ENCODE measurements at places on chromosomes 1 and 21. TPM values are rescaled to one million over a fixed set of nuclear protein-coding genes. Genes with fewer than 3 reads are reported as not detected.
A peak's percentile ranks its signal among the peaks of the same experiment; 100 is the strongest.

- no peak for DNase-seq
Measured at GRCh38 chr1:206512058-206512850, 4.9 kb downstream of the RASSF5 start.

Gene CYP4A22
- not detected for total RNA-seq

DNA sequence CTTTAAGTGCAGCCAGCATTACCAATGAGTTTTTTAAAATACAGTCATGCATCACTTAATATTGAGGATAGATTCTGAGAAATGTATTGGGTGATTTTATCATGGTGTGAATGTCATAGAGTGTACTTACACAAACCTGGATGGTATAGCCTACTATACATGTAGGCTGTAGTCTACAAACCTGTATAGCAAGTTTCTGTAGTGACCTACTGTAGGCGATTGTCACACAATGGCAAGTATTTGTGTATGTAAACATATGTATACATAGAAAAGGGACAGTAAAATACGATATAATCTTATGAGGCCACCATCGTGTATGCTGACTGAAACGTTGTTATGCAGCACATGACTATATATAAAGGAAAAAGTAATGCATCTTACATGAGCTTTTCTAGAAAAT lies 48.2 kb downstream of the RPE65 start:
- no peak for DNase-seq

- no peak for DNase-seq
Measured at GRCh38 chr1:88877382-88877825, 14.0 kb downstream of the GTF2B start.

- no peak for DNase-seq
Measured at GRCh38 chr1:99965646-99966375, 4.0 kb upstream of the SLC35A3 start.

Gene CFHR2
- not detected for total RNA-seq

Gene ENAH
- not detected for total RNA-seq

GRCh38 chr1:234476172-234476571 lies 2.8 kb downstream of the TARBP1 start:
- no peak for DNase-seq

DNA sequence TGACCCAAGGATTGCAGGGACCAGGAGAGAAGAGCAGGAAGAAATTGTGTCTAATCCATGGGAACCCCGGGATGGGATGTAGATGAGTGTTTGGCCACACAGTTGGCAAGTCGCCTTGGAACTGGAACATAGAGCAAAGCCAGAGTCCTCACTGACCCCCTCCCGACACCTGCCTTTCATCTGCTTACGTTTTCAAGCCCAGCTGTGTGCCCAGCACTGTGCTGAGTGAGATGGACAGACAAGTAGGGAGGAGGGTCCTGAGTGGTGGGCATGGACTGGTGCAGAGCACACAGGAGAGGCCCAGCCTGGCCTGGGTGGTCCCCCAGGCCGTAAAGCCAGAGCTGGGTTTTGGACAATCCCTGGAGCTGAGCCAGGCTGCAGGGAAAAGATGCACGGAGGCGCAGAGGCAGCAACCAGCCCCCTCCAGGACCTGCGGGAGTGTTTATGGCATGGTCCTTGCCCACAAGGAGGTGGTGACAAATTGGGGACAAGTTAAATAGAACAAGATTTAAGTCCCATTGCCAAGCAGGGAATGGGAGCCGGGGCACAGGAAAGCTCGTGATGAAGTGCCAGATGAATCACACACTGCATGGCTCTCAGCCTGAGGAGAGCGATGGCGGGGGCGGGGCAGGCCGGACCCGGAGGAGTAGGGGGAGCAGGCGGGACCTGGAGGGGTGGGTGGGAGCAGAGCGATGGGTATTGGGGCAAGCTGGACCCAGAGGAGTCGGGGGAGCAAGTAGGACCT lies 157.8 kb upstream of the VAMP3 start:
- peak; percentile 2 for DNase-seq

- no peak for DNase-seq
Measured at GRCh38 chr1:119286587-119287181, 81.9 kb upstream of the HAO2 start.

DNA sequence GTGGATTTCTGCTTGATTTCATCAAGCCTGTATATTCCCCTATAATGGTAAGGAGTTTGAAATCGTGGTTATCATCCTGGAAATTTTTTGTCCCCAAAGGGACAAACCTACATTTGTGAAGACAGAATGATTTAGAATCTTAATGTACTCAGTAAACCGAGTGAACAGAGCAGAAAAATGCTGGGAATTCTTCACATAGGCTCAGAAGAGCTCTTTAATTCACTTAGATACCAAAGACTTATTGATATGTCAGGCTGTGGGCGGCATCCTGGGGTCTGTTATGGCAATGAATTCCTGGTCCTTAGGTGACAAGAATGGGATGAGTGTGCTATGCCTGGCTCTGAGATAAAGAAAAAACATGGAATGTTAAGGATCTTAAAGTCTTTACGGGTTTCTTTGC lies 74.9 kb downstream of the ROR1 start:
- DNase-seq: no peak

GRCh38 chr1:208510192-208510952 lies 266.2 kb upstream of the PLXNA2 start:
- no peak for DNase-seq

Gene VANGL2
- total RNA-seq: 0.06 TPM

DNA sequence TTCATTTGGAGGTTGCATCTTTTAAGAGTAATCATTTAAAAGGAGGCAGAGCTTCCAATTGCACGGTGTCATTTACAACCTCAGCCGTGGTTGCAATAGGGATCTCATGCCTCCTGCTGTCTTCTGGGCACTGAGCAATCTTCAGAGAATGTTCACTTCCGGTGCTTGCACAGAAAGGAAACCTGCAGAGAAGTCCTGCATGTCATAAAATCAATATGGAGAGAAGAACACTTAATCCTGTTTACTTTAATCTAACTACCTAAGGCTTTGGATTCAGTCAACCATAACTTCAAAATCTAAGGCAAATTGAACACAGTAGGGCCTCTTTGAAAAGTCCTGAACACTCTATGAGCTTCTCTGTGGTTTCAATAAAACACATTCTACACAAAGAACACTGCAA lies 11.3 kb upstream of the MAP10 start:
- no peak for DNase-seq

Gene FNDC10
- total RNA-seq: 4.4 TPM

DNA sequence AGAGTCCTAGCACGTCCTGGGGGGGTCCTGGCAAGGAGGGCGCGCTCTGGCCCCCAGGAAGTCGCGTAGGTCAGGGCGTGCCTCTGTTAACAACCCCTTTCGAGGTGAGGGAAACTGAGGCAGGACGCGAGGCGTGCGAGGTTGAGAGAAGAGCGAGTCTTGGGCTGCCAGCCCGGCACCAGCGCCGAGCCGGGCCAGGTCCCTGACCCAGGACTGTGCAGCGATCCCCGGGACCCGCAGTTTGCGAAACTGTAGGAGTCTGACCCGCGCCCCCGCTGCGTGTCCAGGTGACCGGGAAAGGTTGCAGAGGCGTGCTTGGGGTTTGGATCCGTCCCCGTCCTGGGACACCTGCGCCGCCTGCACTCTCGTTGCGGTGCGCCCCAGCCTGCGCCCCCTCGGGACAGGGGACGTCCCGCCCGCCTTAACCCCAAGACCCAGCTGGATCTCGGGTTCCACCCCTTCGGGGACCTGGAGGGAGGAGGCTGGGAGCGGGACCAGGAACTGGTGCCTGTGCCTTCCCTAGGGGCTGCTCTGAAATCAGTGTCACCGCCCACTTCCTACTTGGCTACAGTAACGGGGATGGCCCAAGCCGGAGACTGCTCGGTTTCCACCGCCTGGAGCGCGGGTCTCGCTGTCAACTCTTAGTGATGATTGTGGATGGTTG lies 493 bp downstream of the DISC1 start:
- DNase-seq: peak; percentile 64

DNA sequence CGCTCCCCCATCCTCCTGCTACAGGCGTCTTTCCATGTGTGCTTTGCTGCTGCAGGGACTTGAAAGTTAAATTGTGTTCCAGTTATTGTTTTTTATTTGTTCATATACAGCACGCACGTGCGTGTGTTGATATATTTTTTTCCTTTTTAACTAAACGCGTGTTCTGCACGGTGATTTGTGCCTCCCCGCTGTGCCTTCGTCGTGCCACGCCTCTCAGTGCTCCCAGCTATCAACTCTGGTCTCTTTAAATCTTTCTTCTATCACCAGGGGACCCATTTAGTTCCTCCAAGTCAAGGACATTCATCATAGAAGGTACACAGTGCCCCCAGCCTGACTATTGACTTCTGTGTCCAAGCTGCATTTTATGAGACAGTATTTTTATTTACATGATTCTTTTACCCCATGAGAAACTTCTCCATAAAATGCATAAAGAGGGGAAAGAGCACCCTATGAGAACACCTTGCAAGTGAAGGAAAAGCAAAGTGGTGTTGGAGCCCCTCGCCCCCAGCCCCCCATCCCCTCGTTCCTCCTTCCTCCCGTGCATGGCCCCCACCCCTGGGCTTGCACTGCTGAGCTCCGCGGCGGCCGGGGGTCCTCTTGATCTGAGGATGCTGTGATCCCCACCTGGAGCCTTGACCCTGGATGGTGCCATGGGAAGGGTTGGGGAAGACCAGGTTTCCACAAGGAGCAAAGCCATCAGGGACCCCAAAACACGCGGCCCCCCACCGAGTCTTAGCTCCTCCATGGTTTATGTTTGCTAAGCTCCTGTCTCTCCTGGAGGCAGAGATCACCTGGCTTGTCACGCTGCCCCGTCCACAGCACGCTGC lies 45.5 kb downstream of the KCNAB2 start:
- no peak for DNase-seq

GRCh38 chr21:36759348-36760083 lies 60.6 kb downstream of the SIM2 start:
- DNase-seq: no peak

Gene NBPF14
- 16.8 TPM for total RNA-seq

- DNase-seq: peak; percentile 56
Measured at GRCh38 chr1:156160743-156161171, 7.4 kb downstream of the SEMA4A start.

GRCh38 chr21:46119144-46119636 lies 21.3 kb downstream of the COL6A2 start:
- DNase-seq: peak; percentile 20

GRCh38 chr21:46441961-46442498 lies 16.7 kb upstream of the DIP2A start:
- DNase-seq: no peak

Gene PMF1
- total RNA-seq: 66.2 TPM

GRCh38 chr21:43731476-43731875 lies 12.5 kb downstream of the PDXK start:
- DNase-seq: no peak

DNA sequence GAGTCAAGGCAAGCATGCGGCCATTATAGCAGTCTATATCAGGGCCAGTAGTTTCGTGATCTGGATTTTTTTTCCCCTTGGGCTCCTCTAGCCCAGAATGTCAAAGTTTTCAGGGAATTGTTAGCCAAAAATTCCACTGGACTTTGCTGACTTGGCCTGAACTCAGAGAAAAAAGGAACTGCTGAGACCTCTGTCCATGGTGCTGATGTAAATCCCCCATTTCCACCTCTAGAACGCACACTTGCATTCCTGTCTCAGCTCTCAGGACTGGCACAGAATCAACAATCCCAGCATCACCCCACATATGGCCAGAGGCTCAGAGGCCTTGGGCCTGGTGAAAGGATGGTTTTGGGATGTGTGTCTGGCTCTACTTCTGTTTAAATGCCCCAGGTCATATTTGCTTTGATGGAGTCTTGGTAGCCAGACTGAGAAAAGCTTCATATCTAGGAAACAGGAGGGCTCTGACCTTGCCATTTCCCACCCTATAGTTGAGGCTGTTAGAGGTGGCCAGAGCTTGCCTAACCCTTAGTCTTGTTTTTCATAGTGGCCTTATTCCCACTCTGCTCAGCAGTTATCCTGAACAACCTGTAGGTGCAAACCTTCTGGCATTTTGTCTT lies 16.9 kb upstream of the EFCAB14 start:
- no peak for DNase-seq

- no peak for DNase-seq
Measured at GRCh38 chr21:32613436-32614043, 1.4 kb upstream of the CFAP298 start.

Gene TMCC2
- total RNA-seq: 3.4 TPM

Gene ZSWIM5
- 1.9 TPM for total RNA-seq

GRCh38 chr1:184152974-184153373 lies 101.4 kb downstream of the TSEN15 start:
- no peak for DNase-seq

DNA sequence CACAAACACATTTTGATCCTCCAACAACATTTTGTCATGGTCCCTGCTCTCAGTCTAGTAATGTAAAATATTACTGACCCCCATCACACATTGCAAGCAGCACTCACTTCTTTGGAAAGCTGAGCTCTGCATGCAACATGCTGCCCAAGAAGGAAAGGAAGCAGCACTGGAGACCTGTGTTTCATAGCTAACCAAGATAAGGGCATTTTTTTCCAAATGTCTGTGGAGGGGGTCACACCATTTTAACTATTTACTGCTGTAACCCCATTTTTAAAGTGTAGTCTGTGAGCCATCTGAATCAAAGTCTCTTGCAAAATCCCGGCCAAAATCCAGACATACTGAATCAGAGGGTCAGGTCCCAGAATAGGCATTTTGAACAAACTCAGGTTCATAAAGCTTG lies 4.5 kb upstream of the RASSF5 start:
- no peak for DNase-seq

- no peak for DNase-seq
Measured at GRCh38 chr1:203556047-203556851, 62.3 kb downstream of the OPTC start.

- DNase-seq: no peak
Measured at GRCh38 chr1:82226186-82226505, 425.4 kb downstream of the ADGRL2 start.

Gene MCOLN3
- 2.1 TPM for total RNA-seq

DNA sequence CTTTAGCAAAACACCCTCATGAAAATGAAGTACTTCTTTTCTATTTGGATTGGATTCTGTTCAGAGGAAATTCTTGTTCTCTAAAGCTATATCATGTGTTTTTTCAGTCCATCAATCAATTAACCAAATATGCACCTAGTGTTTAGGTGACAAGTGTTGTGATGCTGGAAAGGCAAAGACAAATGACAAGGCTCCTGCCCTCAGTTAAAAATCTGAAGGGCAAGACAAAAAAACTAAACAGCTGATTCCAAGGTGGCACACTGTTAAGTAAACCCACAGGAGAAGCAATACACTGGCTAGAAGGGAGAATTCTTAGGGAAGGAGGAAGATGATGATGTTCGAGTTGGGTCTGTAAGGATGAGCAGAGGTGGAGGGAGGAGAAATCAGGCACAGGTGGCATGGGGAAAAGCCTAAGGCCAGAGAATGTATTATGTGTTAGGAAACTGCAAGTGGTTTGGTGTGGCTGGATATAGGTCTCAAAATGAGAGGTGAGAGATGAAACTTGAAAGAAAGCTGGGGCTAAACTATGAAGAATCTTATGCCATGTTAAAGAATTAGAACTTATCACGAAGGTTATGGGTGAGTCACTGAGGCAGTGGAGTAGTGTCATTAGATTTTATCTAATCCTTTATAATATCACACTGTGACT lies 51.8 kb upstream of the GFI1 start:
- no peak for DNase-seq

Gene SPRR2A
- total RNA-seq: not detected

Gene SPRR2F
- not detected for total RNA-seq

Gene TLCD4
- total RNA-seq: 0.06 TPM
